NCI-H526 (cell line): ENCODE measurements at places on chromosomes 3 and 15.

DNA sequence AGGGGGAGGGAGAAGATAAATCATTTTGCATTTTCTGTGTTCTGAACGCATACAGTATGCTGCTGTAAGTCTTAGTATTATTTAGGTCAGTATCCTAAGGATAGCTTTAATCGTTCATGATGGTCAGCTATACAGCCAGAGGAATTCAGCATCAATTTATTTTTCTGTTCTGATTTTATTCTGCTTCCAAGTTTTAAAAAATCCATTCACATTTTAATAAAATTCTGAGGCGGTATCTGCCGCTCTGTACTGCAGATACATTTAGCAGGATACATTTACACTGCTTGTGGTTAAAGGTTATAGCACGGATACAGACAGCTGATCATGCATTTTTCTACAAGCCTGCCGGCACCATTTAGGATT lies 17.8 kb downstream of the ZBTB38 start:
- DNase-seq = peak; percentile 57

- no peak for DNase-seq
Measured at GRCh38 chr3:42680806-42681205, 4.5 kb upstream of the KLHL40 start.

GRCh38 chr3:134659391-134660045 lies 8.7 kb upstream of the KY start:
- DNase-seq = no peak

GRCh38 chr15:68310804-68311463 lies 33.4 kb downstream of the FEM1B start:
- no peak for DNase-seq

DNA sequence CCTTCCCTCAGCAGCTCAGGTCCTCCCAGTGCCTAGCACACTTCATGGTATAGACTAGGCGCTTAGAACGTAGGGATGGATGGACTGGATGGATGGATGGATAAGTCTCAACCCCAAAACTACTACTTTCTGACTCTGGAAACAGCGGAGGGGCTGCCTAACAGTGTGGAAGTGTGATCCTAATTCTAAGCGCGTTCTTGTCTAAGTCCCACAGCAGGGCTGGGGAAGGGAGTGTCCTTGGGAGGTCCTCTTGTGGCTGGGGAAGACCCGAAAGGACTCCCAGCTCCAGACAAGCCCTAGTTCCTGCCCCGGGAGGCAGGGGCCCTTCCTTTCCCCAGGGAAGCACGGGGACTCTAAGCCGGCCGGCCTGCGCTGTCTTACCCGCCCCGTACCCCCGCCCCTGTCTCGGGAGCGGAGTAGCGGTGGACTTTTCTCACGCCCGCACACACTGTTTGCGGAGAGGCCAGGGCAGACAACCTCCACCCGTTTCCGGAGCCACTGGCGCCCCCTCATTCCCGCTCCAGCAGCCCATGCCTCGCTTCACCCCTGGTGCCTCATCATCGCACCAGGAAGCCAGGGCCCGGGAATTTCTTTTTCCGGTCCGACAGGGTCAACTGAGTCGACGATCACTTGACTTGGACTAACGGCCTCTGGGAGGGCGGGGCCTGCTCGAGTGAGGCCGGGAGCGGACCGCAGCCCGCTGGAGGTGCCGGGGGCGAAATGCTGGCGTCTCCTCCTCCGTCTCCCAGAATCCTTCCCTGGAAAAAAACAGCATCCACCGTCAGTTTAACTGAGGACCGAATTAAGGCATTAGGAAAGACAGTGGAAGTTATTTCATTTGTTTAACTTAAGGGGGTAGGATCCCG lies 133.3 kb downstream of the TBC1D2B start:
- peak; percentile 23 for DNase-seq

DNA sequence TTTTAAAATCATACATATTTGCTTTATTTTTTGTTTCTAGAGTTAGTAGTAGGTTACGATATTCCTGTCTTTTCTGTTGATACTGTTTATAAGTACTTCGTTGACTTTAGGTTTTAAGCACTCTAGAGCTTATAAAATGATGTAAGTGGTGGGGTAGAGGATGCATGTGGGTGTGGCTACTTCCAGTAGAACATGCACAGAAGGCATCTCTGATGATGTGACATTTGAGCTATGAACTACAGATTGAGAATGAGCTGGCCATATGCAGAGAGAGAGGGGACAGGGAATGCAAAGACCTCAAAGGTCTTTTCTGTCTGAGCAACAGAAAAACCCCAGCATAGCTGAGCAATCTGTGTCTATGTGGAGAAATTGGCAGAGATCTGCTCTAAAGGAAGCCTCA lies 233.9 kb upstream of the STAC start:
- no peak for DNase-seq

GRCh38 chr3:169387751-169388696 lies 275.5 kb downstream of the MECOM start:
- DNase-seq = no peak

GRCh38 chr3:97981886-97982285 lies 9.7 kb upstream of the RIOX2 start:
- DNase-seq = no peak

DNA sequence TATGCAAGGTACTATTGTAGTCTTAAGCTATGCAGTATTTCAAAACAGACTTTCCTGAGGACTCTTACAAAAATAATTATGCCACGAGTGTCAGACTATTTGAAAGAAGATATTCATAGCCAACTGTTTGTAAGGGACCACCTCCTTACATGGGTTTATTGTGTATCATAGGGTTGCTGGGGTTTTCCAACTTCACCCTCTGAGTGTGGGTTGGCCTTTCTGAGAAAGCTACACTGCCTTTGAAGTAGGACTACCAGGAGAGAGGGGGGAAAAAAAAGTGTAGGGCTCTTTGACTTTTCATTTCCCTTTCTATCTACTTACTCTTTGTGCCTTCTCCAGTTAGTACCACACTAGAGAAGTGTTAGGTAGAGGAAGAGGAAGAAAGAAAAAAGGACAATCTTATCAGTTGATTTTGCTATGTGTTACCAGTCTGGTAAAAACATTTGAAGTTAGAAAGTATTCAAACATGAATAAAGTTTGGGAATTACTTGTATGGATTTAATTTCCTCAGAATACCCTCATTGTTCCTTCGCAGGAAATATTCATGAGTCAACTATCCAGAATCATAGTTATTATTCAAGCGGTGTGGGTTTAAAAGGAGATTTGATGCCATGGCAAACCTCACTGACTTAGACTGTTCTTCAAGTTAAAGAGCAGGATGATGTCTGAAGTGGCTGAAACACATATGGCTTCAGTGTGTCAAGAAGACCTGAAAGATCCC lies 329.3 kb upstream of the THBS1 start:
- DNase-seq = no peak

DNA sequence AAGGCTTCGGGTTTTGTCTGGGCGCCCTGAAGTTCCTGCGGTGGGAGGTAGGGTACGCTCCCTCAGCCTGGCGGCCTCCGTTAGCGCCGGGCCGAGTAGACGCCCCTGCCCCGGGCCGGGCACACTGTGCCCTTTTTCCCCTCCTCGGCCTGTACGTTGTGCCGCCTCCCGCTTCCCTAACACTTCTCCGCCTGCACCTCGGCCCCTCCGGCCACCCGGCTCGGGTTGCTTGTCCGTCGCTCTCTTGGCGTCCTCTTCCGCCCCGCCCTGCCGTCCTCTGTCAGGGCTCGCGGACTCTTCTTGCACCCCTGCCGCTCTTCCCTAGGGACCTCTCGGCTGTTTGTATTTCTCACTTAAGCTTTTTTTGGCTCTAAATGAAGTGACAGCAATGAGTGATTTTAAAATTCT lies 384 bp downstream of the KNL1 start:
- DNase-seq = peak; percentile 88

GRCh38 chr3:157078131-157078810 lies 81.7 kb downstream of the CCNL1 start:
- no peak for DNase-seq

- no peak for DNase-seq
Measured at GRCh38 chr15:76206325-76206976, 104.8 kb downstream of the ETFA start.

- no peak for DNase-seq
Measured at GRCh38 chr15:86892774-86893449, 813.2 kb downstream of the AGBL1 start.

DNA sequence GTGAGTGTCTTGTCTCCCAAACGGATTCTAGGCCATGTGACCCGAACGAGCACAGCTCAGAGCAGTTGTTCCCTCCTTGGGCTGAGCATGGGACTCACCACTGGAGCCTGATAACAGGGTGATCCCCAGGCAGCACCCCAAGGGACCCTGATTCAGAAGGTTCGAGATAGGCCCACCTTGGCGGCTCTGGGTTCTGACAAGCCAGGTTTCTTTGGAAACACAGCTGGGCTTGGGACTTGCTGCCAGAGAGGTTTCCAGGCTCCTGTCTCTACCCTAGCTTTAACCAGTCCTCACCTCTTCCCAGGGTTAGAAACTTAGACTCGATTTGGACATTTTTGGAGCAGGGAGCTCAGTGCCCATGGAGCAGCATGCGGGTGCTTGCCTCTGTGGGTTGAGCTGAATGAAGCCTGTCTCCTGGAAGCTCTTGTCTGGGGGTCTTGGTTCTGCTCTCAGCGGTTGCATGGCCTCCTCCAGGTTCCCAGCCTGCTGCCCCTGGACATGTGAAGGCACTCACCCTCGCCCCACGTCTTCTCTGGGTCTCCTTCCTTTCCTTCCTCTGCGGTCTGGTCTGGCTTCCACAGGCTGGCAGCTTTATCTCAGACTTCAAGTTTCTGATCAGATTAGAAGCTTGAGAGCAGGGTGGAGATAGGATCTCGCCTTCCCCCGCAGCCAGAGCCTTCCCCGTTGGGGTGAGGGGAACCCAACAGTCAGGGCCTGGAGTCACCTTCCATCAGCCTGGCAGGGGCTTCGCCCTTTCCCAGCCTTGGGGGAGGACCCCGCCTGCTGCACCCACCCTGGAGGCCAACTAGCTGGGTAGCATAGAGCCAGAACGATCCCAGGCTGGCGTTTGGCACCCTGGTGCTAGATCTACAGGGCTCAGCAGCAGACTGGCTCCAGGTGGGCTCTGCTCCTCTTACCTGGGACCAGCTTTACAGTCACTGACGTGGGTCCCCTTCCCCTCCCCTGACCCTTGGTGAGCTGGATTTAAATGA lies 21.0 kb downstream of the PAQR5 start:
- DNase-seq = no peak

DNA sequence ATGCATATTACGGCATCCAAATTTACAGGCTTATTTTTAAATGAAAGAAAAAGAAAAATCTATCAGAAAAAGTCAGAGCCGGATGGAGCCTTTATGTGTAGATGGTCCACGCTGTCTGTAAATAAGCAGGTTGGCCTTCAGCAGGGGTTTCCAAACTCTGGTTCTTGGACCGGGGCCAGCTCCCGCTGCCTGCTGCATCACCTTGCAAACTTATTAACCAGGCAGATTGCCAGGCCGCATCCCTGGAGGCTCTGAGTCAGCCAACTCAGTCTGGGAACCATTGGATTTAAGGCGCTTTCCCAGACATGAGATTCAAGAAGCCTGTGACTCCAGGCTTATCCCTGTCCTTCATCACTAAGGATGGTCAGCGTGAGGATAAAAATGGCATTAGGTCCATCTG lies 212.4 kb downstream of the OPA1 start:
- DNase-seq = no peak

GRCh38 chr3:16538507-16538906 lies 25.0 kb upstream of the RFTN1 start:
- DNase-seq = no peak

DNA sequence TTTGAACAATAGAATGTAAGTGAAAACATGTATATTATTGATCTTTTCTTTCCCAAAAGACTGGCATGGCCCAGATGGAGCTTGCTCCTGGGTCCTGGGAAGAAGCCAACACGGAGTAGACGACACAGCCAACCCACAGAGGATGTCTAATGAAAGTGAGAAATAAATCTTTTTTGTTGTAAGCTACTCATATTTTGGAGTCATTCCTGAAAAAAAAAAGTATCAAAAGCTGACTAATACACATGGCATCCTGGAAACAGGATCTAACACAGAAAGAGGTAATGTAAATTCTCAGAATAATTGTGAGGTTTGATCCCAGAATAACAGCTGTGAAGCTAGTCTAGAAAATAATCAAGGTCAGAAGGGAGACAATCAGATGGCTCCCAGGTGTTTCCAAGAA lies 12.6 kb upstream of the FRMD5 start:
- no peak for DNase-seq

- DNase-seq = no peak
Measured at GRCh38 chr3:101643861-101644613, 32.9 kb downstream of the ZBTB11 start.

GRCh38 chr3:169948559-169949448 lies 17.8 kb upstream of the SEC62 start:
- no peak for DNase-seq

DNA sequence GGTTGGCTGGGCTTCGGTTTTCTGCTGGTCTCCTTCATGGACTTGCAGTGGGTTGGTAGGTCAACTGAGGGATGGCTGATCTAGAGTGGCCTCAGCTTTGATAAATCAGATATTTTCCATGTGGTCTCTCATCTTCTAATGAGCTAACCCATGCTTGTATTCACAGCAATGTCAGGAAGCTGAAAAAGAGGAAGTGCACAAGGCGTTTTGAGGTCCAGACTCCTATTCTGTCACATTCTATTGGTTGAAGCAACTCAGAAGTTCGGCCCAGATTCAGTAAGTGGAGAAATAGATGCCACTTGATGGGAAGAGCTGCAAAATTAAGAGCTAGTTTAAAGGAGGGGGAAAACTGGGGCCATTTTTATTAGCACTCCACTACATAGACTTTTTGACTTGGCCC lies 361.2 kb downstream of the DIPK2A start:
- DNase-seq = no peak

GRCh38 chr15:29005931-29006330 lies 120.2 kb downstream of the APBA2 start:
- no peak for DNase-seq

- DNase-seq = no peak
Measured at GRCh38 chr3:113498221-113499005, 16.5 kb downstream of the SPICE1 start.

GRCh38 chr15:62591842-62592838 lies 427.1 kb upstream of the C2CD4B start:
- DNase-seq = no peak

DNA sequence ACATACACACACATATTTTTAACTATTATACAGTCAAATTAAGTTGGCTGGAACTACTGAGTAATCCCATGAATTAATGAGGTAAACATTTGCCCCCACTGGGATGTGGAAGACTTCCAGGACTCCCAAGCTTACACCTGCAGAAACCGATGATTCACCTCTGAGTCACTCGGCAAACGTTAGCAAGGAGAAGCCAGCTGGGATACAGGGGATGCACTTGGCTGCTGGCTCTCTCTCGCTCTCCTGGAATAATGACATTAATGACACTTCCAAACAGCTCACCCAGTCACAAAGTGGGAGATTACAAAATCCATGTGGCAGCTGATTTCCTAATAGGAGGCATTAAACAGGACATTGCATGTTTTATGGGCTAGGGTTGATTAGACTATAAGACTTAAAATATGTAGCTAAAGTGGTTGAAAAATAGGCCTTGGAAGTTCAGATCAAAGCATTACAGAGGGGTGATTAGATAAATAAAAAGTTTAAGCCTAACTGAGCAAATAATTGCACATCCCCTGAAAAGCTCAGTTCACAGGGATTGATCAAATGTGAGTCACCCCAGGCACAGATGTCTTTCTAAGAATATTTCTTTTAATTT lies 500.9 kb downstream of the SOX2 start:
- DNase-seq = peak; percentile 75

- no peak for DNase-seq
Measured at GRCh38 chr15:58448331-58448730, 16.5 kb downstream of the LIPC start.
